ENCODE measurements at places on chromosomes 16 and 17.
A peak's percentile ranks its signal among the peaks of the same experiment; 100 is the strongest.

GRCh38 chr16:11635113-11635652 is 33.1 kb upstream of the SNN start:
- no peak for DNase-seq

DNA sequence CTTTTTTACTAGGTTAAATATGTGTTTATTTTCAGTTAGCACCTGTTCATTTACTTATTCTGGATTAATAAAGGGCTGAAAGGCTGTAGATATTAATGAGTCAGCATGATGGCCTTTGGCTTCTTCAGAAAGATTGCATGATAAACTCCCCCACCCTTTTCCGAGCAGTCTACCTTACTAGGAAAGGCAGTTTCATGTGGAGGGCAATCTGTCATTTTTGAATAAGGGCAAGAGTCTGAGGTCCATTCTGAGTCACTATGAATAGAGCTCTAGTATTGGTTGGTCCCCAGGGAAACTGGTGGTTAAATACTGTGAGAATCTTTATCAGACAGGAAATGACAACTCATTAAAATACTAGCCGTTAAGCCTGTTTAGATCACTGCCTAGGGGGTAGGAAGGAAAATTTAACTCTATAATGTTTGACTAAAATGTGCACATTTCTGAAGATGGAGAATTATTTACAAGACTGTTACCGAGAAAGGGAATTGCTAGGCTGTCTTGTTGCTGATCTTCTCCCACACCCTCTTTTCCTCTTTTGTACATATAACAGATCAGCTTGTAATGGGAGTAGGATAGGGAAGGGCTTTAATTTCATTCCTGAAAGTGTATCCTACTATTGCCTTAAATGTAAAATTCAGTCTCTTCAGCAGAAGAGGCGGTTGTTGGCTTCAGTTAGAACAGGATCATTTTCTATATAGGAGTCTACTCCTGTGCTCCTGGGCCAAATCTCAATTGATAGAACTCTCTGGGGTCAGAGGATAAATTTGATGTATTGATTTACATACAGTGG is 63.3 kb downstream of the TUBD1 start:
- DNase-seq, result peak; percentile 98

DNA sequence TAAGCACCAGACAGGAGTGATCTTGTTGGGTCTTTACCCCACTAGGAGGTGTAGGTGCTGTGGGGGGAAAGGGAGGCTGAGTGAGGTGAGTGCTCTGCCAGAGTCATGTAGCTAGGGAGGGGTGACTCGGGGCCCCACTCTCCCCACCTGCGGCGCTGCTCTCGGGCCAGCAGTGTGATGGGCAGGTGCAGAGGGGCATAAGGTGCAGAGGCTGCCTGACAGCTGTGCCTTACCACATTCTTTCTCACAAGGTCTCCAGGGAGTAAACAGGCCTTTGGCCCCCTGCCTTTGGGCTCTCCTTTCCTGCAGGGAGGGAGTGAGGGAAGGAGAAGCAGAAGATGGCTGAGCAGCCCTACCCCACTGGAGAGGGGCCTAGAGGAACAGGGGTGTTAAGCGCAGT is 4.5 kb upstream of the CNP start:
- DNase-seq, result no peak

DNA sequence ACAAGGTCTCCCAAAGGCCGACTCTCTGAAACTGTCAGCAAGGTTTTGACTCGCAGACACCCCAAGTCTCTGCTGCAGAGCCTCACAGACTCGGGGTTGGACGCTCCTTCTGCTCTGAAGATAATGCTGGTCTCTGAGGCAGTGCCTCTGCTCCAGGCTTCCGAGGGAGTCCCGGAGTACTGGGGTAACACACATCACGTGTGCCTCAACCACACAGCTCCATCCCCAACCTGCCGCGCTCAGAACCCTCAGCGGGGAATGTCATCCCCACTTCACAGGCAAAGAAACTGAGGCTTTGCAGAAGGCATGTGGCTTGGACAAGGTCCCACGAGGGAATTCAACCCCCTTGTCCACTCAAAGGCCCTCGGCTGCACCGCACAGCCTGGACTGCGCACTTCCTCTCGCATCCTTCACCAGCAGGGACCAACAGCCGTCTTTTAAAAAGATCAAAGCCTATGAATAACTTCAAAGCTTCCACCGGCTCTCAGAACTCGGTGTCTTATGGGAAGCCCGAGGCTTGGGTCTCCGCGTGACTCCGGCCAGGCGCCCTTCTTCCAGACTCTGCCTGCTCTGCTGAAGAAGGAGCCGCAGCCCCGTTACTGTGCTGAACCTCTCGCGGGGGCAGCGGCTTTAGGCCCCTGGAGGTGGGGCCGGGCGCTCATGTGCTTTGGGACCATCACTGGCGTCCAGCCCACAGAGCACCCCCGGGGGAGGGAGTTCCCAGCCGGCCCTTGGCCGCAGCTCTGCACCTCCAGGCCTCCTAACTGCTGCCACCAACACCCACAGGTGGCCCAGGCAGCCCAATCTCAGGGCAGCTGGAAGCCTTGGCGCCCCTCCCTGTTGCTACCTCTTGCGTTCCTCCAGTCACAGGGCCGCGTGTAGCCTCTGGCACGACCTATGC is 2.2 kb downstream of the TMEM204 start:
- DNase-seq, result no peak

- no peak for DNase-seq
Observed at GRCh38 chr16:3486506-3487215, 8.6 kb downstream of the C16orf90 start.

DNA sequence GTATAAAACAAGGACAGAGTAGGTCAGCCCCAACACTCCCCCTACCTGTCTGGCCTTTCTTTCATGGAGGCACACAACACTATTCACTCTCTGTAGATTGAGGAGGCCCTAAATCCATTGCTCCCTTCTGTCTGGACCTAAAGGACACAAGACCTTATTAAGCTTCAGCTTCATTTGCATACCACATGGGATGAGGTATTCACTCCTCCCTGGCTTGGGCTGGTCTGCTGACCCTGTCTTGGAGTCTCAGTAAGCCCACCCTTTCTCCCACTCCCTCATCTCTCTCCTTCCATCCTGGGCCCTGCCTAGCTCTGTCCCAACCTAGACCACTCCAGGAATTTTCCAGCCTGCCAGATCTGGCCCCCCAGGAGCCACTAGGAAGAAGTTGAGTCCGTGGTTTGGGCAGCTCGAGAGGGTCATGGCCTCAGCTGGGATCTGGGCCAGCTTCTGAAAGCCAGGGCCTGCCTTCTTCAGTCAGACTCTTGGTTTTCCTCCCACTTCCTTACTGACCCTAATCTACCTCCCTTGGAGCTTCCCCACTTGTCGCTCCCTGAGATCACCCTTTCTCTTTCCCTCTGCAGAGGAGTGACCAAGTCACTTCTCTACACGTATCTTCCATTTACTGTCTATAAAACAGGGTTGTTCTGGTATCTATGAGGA is 6.5 kb upstream of the LLGL1 start:
- DNase-seq, result no peak

GRCh38 chr17:41689497-41690299 is 1.0 kb downstream of the EIF1 start:
- no peak for DNase-seq

DNA sequence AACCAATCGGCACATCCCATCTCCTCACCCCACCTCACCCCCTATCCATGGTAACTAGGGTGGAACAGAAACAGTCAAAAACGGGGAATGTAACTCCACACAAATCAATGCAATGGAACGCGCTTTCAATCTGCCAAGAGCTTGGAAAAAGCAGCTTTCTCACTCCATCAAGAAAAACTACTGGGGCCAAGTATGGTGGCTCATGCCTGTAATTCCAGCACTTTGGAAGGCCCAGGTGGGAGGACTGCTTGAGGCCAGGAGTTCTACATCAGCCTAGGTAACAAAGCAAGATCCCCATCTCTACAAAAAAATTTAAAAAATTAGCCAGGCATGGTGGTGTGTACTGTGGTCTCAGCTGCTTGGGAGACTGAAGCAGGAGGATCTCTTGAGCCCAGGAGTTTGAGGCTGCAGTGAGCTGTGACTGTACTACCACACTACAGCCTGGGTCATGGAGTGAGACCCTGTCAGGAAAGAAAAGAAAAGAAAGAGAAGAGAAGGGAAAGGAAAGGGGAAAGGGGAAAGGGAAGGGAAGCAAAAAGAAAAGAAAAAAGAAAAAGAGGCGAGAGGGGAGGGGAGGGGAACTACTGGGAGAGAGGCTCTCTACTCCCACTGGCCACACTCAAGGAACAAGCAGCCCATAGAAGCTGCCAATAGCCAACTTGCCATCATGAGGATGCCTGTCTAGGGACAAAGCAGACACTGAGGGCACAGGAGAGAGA is 38.9 kb downstream of the ARHGAP17 start:
- no peak for DNase-seq

DNA sequence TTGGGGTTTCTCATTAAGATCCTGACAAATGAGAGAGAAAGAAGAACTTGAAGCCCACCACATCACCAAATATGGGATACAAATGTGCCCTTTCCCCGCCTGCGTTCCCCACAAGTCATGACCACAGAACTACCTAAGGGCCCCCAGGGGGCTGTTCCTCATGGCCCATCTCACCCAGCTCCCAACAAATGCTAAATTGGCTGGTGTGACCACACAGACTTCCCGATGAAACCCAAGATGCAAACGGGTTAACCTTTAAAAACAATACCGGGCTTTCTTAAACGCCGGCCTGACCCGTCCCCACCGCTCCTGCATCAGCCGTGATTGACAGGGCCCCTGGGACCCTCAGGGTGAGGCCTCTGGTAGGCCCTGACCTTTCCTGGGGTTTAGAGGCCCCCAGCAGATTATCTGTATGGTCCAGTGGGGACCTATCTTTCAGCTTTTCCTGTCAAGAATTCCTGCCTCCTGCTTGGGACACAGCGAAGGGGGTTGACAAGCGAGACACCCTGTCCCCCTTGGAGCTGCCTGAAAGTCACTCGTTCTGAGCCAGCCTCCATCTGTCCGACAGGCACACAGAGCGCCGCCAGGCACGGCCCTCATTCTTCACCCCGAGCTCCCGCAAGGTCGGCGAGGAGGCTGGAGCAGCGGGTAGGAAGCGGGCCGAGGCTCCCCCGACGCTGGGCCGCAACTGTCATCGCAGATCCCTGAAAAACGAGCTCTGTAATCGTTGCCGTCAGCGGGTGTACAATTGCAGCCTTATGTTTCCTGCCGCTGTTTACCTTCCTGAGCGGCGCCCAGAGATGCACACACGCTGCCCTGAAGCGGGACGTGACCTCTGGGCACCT is 300.1 kb downstream of the FOXL1 start:
- no peak for DNase-seq

GRCh38 chr17:81398832-81399411 is 3.7 kb downstream of the BAHCC1 start:
- DNase-seq, result no peak

DNA sequence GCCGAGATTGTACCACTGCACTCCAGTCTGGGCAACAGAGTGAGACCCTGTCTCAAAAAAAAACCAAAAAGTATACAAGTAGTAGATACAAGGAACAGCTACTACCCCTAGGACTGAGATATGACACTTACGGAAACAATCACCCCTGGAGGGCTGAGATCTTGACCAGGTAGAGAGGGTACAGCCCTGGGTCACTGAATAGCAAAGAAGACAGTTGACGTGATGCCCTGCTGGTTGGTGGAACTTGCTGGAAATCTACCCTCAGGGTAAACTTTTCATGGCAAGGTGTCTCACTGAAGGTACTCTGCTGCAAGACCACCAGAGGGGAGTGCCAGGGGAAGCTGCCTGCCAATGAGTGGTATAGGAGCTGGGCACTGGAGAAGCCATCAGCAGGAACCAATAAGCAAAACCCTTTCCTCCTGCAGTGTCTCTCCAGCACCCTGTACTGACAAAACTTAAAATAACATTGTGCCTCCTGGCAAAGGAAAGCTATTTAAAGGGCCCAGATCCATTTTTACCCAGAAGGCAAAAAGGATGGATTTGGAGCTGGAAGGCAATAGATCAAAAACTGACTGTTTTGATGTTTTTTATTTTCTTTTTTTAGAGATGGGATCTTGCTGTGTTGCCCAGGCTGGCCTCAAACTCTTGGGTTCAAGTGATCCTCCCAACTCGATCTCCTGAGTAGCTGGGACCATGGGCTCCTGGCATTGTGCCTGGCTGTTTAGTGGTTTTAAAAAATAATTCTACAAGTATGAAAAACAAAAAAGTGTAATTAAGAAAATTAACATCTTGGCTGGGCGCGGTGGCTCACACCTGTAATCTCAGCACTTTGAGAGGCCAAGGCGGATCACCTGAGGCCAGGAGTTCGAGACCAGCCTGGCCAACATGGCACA is 11.3 kb upstream of the PDXDC1 start:
- DNase-seq, result no peak

GRCh38 chr16:15961060-15961511 is 11.7 kb downstream of the ABCC1 start:
- no peak for DNase-seq

All from skeletal muscle cell (primary cell).